ENCODE measurements at places on chromosomes 11 and 22.

DNA sequence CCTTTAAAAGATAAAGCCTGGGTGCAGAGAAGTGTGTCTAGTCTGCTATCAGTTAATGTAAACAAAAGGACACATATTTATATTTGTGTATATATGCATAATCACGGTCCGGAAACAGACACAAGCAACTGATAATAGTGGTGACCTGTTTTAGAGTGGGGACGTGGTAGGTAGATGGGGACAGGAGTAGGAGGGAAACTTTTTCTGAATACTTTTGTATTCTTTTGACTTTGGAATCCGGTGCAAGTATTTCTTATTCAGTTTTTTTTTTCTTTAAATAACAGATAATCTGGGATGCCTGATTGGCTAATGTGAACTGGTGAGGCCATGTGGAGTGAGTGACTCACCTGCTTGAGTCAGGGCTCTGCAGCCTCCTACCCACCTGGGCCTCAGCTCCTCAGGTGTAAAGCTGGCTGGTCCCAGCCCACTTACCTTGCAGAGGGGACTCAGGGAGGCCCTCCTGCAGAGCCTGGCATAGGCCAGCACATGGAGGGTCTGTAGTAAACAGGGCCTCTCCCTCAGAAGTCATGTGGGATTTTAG lies 15.3 kb downstream of the MICAL2 start:
- DNase-seq: no peak

DNA sequence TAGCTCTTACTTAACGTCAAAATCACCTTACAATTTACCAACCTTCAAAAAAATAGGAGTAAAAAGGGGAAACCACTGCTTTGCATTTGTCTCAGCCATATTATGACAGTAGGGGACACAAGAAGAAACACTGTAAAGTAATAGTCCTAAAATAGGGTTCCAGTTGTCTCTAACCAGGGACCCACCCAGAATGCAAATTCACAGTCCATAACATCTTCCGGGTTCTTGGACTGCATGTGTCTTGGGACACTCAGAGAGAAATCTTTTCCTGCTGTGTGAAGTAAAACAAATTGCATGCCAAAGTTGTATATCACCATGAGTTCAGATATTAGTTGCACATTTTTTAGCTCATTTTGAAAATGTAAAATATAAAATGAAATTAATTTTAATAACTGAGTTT lies 69.8 kb upstream of the PGR start:
- no peak for DNase-seq

DNA sequence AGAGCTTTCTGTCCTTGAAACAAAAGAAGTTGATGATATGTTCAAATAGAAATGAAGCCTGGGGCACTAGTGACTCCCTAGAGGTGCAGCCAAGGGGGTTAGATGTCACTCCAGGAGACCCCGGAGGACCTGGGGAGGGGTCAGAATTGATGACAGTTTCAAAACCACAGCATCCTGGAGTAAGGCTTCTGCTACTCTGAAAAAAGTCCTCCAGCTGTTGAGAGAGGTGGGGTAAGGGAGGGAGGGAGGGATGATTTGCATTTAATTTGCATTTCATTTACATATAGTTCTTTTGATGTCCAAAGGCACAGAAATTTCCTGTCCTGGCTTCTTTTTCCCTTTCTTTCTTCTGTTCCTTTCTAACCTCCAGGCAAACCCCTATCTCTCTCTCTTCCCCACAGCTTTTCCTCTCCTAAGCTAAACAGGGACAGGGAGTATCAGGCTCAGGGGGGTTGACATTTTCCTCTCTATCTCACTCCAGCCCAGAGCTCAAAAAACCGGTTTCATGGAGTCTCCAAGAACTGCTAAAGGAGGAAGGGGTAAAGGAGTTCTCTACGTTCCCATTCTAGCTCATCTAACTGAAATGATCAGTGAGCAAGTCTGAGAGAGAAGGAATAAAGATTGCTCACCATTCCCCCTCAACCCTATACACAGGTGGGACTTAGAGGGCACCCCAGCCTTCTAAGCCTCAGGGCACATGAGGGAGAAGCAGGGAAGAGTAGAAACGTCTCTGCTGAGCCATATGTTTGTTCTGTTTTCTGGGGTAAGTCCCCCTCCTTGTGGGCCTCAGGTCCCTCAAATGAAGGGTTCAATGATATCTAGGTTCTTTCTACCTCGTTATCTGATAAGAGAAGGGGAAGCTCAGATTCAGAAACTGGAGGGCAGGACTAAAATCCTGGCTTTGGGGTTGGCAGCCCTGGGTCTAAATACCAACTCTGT lies 3.5 kb upstream of the POU2F3 start:
- DNase-seq: no peak

DNA sequence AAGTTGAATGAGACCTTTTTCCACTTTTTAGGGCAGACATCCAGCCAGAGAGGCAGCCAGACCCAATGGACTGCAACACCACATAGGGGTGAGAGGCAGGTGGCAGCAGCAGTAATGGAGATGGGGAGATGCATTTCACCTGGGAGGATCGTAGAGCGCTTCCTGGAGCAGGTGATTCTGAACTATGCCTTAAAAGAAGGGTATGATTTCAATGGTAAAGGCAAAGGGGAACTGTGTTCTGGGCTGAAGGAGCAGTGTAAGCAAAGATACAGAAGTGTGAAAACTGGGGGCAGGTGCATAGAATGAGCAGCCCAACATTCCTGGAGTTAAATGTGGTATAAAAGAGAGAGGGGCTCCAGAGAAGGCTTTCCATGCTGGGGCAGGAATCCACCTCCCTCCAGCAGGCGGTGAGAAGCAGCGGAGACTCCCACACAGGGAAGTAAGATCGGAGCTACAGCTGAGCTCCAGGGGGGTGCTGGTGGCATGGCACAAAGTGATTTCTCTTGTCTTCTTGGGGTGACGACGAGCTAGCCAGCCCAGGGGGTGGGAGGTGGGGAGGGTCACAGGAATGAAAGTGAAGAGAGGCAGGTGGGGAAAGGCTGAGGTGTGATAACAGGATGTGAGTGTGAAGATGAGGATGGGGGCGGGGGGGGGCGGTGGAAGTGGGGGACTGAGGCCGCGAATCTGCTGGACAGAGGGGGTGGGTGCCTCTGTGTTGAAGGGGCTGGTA lies 4.3 kb upstream of the SERHL2 start:
- no peak for DNase-seq

GRCh38 chr22:24824250-24824649 lies 18.2 kb downstream of the SGSM1 start:
- no peak for DNase-seq

DNA sequence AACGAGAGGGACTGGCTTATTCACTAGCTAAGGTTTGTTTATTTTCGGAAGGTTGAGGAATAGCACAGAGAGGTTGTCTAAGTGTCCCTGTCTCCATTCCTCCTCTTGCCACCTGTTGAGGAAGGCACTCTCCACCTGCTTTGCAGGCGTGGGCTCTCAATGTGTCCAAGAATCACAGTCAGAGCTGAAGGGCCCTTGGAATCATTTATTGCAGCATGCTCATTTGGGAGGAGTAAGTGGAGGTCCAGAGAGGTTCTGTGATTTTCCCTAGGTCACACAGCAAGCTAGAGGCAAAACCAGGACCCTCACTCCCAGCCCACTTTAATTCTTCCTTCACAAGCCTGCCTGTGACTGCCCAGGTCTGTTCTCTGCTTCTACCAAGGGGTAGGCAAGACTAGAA lies 21.3 kb downstream of the ZBTB16 start:
- no peak for DNase-seq

GRCh38 chr11:126340960-126341606 lies 14.4 kb upstream of the ST3GAL4 start:
- DNase-seq: no peak

DNA sequence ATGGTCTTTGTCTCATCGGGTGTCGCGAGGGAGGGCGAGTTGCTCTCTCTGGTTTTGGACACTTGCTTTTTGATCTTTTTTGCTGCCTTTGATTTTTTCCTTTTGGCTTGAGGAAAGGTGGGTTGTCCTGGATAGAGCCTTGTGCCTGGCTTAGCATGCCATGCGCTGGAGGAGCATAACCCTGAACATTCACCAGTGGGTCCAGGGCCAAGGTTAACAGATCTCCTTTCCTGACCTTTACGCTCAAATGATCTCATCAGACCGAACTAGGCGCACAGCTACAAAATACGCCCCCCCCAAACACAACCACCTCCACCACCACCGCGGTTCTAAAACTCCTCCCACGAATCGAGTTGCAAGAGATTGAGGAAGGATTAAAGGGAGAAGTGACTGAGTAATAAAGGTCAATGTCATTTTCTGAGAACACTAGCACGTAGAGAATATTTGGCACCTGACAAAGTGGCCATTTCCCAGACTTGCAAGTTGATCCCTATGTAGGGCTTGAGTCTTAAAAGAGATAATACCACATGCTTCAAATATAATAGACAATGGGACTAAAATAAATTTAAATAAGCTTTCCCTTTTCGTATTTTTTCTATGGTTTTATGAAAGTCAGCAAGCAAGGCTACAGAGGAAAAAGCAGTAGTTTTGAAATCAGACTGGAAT lies 48.7 kb upstream of the CADM1 start:
- peak; percentile 16 for DNase-seq

- DNase-seq: no peak
Measured at GRCh38 chr11:93322207-93322606, 8.3 kb upstream of the DEUP1 start.

DNA sequence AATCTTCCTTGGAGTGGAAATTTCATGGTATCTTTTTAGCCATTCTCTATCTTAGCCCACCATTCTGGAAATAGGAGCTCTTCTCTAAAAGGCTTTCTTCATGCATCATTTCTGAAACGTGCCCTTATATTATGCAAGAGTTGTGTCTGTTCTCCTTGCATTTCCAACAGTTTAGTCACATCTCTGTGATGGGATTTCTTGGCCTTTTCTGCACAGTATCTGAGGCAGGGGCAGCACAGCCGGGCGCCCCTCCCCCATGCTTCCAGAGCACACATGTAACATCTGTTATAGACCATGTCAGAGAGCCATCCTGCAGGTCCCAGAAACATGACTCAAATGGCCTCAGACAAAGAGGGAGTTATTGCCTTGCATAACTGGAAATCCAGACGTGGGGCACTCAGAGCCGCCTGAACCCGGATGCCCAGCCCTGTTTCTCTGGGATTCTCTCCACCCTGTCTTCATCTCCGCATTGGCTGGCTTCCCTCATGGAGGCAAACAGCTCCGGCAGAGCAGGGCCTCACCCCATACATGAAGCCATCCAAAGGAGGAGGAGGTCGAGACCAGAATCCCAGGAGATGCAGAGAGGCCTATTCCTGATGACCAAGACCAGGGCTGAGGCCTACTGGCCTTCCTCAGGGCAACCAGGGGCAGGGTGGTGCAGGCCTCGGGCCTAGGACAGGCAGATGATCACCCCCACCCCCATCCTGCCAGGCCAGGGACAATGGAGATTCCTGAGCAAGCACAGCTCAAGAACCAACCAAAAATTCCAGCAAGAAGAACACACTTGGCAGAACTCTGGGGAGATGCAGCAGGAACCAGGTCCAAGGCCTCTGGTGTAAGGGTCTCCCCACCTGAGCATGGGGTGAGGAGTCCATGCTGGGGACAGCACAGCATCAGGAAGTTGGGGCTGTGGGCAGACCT lies 61.3 kb downstream of the IGLL5 start:
- no peak for DNase-seq

DNA sequence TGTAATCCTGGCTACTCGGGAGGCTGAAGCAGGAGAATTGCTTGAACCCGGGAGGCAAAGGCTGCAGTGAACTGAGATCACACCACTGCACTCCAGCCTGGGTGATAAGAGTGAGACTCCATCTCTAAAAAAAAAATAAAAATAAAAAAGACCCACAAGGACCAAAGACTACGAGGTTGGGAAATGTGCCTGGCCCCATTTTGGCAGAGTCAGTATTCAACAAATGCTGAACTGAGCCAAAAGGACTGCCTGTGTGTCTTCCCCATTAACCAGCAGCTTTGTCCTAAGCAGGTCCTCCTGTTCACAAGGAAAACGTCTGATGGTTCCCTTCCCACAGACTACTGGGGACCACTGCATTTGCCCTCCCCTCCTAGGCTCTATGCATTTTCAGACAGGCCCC lies 27.6 kb downstream of the ADORA2A start:
- no peak for DNase-seq

DNA sequence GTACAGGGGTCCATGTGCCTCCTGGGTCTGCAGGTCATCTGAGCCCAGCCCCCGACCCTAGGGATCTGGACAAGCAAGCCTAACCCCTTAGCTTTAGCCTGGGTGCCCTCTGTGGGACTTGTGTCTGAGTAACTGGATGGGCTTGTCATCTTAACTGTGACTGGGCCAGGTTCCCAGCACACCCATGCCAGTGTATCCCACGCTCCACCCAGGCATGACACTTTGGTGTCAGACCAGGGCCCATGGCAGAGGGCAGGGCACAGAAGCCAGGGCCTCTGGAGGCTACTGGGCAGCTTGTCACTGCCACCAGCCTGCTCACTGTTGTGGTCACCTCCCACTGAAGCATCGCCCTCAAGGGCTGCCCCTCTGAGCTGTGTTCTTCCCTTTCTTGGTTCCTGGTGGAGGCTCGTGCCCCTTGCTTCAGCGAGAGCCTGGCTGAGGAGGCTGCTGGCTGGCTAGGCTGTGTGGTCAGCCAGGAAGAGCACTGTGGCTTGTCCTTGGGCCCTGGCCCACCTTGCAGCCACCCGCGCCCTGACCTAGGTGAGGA lies 80.8 kb downstream of the ST3GAL4 start:
- no peak for DNase-seq

- DNase-seq: no peak
Measured at GRCh38 chr22:30250661-30251267, 4.2 kb upstream of the LIF start.

DNA sequence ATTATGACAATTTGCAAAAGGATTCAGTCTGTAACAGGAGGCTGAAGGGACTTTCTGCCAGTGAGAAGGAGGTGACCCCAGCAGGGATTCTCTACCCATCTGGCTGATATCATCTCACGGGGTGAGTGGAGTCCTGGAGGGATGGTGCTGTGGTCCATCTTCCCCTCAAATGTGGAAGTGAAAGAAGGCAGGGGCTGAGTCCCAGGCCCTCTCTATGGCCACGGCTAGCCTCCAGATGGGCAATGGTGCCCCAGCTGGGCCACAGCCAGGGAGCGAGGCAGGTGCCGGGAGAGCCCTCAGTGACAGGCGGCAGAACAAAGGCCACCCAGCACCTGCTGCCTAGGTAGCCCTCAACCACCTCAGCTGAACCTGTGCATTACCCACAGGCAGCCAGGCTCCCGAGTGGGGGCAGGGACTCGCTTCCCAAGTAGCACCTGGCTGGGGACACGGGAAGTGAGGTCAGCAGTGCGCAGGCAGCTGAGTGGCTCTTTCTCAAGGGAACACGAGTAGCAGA lies 6.7 kb downstream of the NECTIN1 start:
- DNase-seq: peak; percentile 98

DNA sequence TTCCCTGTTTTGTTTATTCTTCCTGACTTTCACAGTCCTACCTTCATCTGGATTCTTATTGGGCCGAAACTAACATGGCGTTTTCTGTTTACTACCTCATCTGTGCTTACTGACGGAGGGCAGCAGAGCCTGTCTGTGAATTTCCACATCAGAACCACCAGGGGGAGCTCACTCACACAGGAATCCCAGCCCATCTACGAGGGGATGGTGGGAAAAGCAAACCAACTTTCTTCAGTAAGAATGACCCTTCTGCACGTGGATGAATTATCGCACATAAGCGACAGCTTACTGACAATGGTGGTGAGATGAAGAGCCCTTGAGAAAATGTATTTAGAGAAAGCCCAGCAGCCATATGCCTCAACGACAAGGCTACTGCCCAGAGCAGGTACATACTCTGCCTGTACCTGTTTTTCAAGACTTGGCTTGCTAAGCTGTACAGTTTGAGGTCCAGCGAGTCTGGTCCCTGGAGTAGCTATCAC lies 42.5 kb downstream of the LARGE2 start:
- peak; percentile 65 for DNase-seq

- no peak for DNase-seq
Measured at GRCh38 chr11:123391646-123392348, 38.3 kb upstream of the GRAMD1B start.
